Mesenchymal stem cell (in vitro differentiated cells and primary cell): ENCODE measurements at places on chromosomes 11 and 22.

- no peak for DNase-seq
These were observed 90.2 kb upstream of the KCNQ1OT1 start for GRCh38 chr11:2789791-2790567.

DNA sequence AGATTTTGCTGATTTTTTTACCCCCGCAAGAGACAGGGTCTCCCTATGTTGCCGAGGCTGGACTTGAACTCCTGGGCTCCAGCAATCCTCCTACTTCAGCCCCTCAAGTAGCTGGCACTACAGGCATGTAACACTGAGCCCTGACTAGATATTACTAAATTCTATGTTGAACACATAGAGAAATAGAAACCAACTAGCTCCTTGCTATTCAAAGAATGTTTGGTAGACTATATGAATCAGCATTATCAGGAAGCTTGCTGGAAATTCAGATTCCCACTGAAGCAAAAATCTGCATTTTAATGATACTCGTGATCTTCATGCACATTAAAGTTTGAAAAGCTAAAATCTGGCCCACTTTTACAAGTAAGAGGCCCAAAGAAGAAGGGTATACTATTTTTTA lies 11.9 kb downstream of the TMEM41B start:
- no peak for DNase-seq

DNA sequence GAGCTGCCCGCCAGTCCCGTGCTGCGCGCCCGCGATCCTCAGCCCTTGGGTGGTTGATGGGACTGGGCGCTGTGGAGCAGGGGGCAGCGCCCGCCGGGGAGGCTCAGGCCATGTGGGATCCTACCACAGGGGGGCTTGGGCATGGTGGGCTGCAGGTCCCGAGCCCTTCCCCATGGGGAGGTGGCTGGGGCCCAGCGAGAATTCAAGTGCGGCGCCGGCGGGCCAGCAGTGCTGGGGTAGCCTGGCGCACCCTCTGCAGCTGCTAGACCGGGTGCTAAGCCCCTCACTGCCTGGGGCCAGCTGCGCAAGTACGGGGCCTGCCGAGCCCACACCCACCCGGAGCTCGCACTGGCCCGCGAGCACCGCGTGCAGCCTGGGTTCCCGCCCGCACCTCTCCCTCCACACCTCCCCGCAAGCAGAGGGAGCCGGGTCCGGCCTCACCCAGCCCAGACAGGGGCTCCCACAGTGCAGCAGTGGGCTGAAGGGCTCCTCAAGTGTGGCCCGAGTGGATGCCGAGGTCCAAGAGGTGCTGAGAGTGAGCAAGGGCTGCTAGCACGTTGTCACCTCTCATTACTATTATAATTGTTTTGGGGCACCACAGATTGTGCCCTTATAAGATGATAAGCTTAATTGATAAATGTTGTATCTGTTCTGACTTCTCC lies 333.2 kb downstream of the CASP12 start:
- no peak for DNase-seq

- no peak for DNase-seq
These were observed 71.6 kb downstream of the CCDC34 start for GRCh38 chr11:27291302-27291889.

GRCh38 chr22:38873469-38874411 lies 1.7 kb upstream of the CBX6 start:
- no peak for DNase-seq

- peak; percentile 61 for DNase-seq
These were observed 456 bp upstream of the PARVB start for GRCh38 chr22:44023404-44024287.

DNA sequence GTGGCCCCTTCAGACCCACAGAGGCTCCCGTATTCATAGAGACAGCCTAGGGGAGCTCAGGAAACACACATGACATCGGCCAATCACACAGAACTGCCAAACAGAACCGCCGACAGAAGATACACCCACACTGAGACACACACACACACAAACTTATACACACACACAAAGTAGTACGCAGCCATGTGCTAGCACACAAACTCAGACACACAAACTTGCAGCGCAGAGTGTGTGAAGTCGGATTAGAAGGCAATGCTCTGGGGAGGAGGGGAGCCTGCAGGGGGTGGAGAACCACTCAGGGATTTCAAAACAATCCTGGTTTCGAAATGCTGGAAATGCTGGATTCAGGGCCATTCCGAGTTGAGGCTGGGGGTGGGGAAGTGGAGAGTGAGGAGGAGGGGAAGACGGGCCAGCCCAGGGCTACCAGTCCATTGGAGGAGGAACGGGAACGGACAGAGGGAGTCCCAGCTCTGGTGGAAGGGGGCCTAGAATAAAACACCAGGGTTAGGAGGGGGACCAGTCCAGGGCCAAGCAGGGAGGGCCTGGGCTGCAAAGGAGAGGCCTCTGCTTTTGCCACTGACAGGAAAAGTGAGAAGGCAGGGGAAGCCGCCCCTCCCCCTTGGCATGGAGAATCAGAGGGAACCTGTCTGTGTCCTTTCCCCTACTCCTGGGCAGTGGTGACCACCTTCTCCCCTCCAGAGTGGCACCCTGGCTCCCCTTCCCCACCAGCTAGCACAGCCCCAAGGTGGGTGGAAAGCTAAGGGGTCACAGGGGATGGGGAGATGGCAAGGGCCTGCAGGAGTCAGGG lies 4.4 kb downstream of the BCL9L start:
- peak; percentile 98 for DNase-seq

DNA sequence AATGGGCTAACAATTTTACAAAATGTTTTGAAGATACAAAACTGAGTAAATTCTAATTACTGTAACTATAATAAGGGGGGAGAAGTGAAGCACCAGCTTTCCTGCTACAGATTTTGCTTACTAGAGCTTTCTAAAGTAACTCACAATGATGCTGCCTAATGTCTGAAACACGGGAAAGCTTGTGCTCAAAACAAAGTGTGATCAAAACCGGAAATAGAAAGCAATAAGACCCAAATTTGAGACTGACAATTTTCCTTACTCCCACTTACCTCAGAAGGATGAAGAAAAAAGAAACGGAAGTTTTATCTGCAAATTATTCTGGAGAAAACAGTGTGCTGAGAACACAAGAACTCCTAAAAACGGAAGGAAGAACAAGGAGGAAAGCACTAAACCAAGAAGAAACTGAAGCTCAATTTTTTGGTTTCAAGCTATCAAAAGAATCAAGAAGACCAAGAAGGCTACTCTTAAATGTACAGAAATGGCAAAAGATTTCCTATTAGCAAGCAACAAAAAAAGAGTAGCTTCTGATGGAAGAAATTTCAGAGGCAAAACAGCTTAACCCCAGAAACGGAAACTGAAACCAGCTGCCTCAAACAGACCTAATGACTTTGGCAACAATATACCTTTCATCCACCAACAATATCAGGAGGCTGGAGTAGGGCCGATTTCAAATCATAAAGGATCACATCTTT lies 33.4 kb downstream of the AMBRA1 start:
- DNase-seq = peak; percentile 60

GRCh38 chr11:92633820-92634219 lies 335.6 kb upstream of the MTNR1B start:
- no peak for DNase-seq

- no peak for DNase-seq
These were observed 1391.3 kb downstream of the TBC1D22A start for GRCh38 chr22:48153726-48154125.

DNA sequence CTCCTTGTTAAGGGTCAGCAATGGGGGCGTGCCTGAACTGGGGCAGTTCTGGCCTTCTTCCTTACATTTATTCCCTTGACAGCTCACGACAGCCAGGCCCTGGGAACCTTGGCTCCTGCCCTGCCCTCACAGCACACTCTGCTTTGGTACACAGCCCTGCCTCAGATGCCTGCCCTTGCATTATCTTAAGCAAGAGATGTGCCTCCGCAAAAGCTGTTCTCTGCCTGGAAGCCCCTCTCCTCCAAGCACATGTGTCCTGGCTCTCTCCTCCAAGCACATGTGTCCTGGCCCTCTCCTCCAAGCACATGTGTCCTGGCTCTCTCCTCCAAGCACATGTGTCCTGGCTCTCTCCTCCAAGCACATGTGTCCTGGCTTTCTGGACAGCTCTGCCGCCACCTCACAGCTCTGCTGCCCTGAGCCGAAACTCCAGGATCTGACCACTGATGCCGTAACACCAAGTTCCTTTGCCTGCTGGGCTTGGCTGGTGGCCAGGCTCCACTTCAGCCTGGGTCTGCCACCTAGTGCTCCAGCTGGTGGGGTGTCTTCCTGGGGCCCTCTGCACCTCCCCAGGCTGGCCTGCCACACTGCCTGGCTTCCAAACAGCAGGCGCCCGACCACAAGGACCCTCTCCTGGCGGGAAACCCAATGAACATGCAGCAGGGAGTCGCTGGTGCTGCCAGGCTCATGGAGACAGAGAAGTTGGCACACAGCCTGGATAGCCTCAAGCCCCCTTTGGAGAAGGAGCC lies 53.0 kb downstream of the SCUBE1 start:
- DNase-seq = peak; percentile 56

- DNase-seq = no peak
These were observed 425.2 kb downstream of the OPCML start for GRCh38 chr11:133107136-133107535.

DNA sequence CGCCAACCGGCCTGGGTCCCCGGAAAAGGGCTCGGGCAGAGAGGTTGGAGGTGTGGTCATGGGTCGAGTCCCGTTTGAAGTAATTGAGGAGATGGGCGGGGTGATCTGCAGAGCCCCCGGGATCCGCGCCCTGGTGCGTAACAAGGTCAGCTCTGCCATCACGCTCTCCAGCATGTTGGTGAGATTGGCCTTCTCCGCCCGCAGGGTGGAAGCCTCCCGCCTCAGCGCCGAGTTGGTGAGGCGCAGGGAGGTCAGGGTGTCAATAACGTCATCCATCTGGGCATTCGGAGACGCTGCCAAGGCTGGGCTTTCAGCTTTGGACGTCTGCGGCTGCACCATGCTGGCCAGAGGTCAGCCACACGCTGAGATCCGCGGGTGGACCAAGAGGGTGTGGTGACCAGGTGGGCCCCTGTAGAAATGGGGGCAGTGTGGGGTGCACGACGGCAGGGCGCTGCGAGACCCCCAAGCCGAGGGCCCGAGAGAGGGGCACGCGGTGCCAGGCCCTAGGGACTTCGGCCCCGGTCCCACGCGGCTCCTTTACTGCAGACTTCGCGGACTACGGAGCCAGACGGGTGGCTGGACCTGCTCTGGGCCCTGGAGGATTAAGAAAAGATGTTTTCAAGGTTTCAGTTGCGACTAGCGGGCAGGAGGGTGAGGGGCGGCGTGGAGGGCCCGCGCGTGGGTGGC lies 672 bp downstream of the RTL6 start:
- peak; percentile 11 for DNase-seq

- DNase-seq = peak; percentile 20
These were observed 28.9 kb upstream of the CARD18 start for GRCh38 chr11:105168457-105168856.

GRCh38 chr11:105923252-105923651 lies 98.8 kb downstream of the MSANTD4 start:
- no peak for DNase-seq

GRCh38 chr11:36330411-36330810 lies 34.3 kb downstream of the PRR5L start:
- no peak for DNase-seq

DNA sequence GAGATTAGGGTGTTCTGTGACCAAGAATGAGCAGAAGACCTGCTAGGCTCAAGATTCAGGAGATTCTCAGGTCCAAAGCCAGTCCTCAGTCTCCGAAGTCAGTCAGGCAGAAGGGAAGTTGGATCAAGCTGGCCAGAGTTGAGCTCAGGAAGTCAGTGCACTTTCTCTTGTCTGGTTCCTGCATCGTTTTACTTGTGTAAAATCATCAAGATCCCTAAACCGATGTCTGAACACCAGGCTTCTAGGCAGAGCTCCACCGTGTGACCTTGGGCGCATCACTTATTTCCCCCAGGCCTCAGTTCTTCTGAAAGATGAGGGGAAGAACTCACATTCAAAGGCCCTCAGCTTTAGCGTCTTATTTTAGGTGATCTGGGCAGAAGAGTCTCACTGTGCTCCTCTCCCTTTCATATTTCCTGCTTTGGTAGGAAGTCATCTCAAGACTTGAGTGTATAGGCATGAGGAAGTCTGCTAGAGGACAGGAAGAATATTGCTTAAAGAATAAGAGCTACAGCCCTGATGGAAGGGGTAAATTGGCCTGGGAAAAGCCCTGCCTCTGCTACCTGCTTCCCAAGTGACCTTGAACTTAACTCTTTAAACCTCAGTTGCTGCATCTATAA lies 20.2 kb downstream of the NF2 start:
- DNase-seq = no peak

GRCh38 chr11:60193687-60194433 lies 11.0 kb upstream of the MS4A6A start:
- peak; percentile 74 for DNase-seq

DNA sequence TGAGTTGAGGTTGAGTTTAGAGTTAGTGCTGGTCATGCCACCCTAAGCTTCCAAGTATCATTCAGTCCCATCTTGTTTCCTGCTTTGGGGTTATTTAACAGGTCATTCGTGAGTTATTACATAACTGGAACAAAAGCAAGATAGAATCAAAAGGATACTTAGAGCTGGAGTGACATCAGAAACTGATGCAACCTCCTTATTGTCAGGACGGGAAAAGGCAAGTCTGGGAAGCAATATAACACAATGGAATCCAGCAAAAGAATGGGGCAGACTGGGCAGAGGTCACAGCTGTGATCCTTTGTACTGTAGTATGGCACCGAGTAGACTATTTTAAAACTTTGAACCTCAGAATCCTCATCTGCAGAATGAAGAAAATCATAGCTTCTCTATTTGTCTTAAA lies 4.4 kb upstream of the PRSS23 start:
- no peak for DNase-seq

- no peak for DNase-seq
These were observed 9.0 kb downstream of the OR6M1 start for GRCh38 chr11:123797114-123797513.

DNA sequence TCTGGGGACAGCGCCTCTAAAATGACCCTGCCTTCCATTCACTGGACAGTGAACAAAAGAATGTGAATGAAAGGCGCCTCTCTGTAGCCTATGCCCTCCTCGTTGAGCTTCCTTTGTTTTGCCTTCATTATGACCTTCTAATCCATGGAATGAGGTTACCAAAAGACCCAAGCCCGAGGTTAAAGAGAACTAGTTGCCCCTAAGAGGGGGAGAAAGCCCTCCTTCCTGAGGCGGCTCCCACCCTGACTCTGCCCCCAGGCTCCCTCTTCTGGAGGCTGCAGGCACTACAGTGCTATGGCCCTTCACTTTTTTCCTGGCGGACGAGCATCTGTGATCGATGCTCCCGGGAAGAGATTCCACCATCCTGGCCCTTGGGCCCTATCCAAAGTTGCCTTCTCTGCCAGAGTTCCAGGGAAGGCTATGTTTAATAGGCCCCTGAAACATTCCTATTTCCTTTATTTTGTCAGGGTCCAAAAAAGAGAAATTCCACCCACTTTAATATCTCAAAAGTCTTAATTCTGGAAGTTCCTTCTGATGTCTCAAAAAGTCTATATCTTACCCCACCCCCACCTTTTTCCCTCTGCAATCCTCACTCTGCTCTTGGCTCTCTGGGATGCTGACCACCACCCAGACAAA lies 147.3 kb downstream of the FEZ1 start:
- peak; percentile 55 for DNase-seq

DNA sequence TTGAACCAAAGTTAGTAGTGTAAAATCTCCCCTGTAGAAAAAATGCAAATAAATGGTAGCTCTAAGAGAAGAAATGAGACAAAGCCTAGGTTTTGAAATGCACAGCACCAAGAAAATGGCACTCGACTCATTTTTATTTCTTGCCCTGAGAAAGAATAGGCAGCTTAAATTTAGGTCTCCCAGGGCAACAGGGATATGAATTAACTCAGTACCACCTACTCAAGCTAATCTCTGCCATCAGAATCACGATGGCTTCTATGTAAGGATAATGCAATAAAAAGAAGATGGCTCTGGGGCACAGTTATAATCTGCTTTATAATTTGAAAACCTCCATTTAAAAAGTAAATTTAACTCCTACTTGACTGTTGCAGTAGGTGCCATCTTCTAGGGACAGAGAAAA lies 1784.3 kb downstream of the LRRC4C start:
- no peak for DNase-seq

GRCh38 chr11:110311783-110312579 lies 15.6 kb upstream of the RDX start:
- peak; percentile 35 for DNase-seq
